ENCODE measurements at places on chromosomes 2 and 18.

DNA sequence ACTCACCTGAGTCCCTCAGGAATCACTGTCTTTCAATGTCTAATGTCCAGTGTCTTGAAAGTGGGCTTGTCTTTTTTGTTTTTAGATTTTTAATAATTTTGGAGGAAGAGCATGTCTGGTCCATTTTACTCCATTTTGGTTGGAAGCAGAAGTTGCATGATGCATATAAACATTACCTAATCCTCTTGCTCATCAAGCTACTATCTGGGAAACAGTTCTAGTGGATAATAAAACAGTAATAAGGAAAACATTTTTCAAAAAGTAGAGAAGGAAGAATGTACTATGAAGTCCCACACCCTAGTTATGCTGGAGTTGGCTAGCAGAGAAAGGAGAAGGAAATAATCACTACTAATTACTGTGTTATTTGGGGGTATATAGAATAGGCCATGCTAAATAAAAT, 263.7 kb downstream of the ETAA1 start:
- no peak for DNase-seq

DNA sequence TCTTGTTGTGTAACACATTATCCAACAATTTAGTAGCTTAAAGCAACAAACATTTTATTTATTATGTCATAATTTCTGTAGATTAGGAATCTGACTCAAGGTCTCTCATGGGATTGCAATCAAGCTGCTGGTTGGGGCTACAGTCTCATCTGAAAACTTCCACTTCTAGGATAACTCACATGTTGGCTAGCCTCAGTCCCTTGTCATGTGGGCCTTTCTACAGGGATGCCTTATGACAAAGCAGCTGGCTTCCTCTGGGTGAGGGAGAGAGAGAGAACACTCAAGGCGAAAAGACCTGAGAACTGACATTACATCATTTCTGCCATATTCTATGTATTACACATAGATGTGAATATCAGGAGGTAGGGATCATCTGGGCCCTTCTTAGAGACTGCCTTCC, 317.9 kb upstream of the VRK2 start:
- DNase-seq = no peak

GRCh38 chr2:26008851-26009566, 24.9 kb upstream of the RAB10 start:
- DNase-seq = no peak

DNA sequence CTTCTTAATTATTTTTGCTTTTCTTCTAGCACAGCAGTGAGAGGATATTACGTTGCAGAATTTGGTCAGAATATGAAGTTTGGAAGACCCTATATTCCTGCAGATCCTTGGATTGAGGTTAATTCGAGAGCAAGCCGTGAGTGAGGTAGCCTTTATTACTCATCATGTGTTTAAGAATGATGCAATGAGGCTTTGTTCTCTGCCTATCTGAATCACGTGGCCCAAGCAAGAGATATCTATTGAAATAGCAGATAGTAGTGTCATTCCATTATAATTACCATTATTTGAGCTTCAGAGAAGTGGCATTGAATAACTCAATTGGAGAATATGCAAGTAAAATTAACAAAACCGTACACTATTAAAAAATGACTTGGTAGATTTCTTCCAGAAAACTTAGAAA, 641.1 kb downstream of the TMEM182 start:
- no peak for DNase-seq

DNA sequence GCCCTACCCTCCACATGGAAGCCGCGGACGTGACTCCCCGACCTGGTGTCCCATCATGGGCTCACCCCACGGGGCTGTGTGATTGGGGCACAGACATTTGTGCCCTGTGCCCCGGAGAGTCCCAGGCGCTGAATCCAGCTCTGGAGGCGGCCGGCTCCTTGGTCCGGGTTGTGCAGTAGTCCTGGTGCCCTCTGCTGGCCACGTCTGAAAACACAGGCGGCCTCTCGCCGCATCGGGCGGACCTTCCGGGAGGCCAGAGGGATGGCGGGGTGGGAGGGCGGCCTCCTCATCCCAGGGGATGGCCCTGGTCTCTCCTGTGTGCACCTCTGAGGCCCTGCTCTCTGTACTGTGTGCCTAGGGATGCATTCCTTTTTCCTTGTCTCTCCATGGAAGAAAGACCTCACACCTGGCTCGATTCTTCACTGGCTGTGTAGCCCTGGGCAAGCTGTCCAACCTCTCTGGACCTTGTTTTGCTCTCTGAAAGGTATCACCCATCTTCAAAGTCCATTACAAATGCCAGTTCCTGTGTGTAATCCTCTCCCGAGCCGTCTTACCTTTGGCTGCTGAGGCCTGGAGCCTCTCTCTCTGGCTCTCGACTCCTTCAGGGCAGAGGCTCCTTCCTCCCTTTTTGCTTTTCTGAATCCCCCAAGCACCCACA, 27.6 kb downstream of the CELF4 start:
- peak; percentile 1 for DNase-seq

GRCh38 chr2:233156001-233156400, 95.5 kb upstream of the ATG16L1 start:
- DNase-seq = no peak

DNA sequence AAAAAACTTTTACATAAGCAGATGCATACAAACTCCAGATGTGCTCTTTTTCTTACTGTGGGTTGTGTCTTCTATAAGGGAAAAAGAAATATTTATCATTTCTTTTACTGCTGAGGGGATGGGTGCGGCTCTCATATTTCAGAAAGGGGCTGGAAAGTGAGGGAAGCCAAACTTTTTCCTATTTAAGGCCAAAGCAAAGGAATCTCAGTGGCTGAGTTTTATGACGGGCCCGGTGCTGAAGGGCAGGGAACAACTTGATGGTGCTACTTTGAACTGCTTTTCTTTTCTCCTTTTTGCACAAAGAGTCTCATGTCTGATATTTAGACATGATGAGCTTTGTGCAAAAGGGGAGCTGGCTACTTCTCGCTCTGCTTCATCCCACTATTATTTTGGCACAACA, at the start of gene COL3A1:
Gene COL3A1, plus strand, starts transcription at position 210 of the 400 bp plus-strand sequence. Its CDS starts 117 bp downstream, at position 327.
- no peak for DNase-seq

DNA sequence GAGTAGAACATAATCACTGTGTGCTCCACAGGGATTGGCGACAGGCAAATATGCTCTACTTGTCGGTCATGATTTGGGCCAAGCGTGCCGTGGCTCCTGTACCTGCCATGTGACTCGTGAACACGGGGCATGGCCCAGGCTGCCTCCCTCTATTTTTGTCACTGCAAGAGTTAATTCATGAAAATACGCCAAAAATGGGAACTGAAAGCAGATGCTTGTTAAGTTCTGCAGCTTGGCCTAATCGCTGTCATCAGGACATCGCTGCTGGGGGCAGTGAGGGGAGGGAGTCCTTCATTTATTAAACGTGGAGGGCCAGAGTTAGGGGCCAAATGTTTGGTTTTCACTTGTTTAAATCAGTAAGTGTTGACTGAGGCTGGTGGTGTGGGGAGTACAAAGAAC, 177.8 kb downstream of the BCL2 start:
- no peak for DNase-seq

- DNase-seq = no peak
These were observed 102.9 kb downstream of the DHRS9 start for GRCh38 chr2:169172151-169172735.

DNA sequence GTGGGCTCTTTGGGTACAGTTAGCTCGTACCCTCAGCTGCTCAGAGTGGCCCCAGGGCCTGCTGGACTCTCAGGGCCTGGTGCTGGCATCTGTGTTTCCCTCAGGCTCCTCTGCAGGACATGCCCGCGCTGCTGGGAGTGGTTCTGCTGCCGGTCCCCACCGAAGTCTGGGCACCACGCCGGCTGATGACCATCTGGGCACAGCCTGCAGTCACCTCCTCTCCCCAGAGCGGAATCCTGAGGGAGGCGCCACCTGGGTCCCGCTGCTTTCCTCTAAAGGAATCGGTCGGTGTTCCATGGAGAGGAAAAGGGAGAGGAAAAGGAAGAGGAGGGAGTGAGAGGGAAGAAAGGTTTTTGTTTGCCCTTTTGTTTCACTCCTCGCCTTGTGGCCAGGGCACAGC, 43.6 kb downstream of the MC2R start:
- no peak for DNase-seq

- DNase-seq = no peak
These were observed 67.0 kb downstream of the LBH start for GRCh38 chr2:30298302-30298701.

GRCh38 chr2:60213865-60214625, 339.4 kb downstream of the BCL11A start:
- no peak for DNase-seq

DNA sequence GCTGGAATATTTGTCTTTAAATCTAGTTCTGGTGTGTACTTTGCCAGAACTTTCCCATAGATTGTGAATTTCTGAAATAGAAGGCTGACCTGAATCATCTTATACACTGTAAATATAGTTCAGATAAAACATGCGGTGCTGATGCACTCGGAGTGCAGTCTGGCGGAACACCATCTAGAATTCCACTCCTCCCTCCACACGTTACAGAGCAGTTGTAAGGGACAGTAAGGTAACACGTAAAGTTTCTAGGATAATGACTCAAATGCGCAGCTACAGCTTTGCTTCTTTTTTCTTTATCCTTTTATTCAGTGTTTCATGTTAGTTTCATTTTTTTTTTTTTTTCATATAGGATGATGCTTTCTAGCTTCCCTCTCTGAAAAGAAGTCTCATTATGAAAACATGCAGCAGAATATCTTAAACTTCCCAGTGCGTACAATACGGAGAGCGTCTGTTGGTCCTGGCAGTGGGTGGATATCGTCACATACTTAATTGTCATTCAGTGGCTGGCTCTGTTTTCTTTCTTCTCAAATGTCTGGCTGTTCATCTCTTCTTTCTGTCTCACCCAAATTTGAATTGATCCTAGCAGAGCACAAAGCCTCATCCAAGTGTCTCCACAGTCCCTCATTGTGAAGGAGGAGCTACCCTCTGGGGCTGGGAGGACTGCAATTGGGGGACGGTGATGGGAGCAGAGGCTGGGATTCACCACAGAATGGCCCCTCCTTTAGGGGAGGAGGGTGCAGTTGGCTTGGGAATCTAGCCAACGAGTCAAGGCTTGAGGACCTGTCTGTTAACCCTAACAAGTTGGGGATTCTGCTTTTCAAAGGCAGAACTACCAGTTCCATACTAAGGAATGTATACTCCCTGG, 138.8 kb downstream of the MYT1L start:
- DNase-seq = no peak

- DNase-seq = no peak
These were observed 776.8 kb upstream of the SOX11 start for GRCh38 chr2:4915357-4915756.

GRCh38 chr2:182259629-182260150, 167.1 kb downstream of the PDE1A start:
- no peak for DNase-seq

GRCh38 chr2:200479692-200480265, 30.1 kb downstream of the KCTD18 start:
- no peak for DNase-seq

DNA sequence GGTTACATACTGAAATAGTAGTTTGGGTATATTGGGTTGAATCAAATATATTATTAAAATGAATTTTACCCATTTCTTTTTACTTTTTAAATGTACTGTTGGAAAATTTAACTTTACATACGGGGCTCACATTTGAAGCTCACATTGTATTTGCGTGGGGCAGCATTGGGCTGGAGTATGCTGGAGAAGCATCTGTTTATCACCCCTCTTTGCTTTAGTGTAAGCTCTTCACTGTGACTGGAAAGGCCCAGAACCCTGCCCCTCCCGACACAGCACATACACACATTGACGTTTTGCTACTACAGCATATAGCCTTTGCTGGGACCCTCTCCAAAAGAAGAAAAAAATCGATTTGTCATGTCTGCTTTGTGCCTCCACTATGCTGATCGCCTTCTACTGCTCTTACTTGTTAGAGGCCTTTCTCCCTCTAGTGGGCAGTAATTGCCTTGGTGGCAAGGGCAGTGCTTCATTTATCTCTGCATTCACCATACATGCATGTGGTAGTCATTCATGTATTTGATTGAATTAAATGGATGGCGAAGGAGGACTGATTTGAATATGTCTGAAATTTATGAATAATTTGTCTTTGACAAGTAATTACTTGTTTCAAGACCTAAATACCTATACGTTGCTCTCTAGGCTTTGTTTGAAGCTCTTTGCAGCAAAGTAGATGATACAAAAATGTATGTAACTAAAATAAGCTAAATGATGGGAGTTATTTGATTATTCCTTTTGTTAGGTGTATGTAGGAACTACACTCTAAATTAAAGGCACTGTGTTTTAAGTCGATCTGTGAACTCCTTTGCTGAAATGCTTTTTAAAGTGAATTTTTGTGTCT, 37.4 kb downstream of the VAPA start:
- DNase-seq = no peak

- DNase-seq = no peak
These were observed 107.7 kb downstream of the BCL11A start for GRCh38 chr2:60445684-60446179.

GRCh38 chr2:240052524-240052923, 797 bp downstream of the OR6B3 start:
- DNase-seq = no peak

GRCh38 chr2:200243441-200243840, 63.1 kb upstream of the SPATS2L start:
- no peak for DNase-seq

GRCh38 chr2:60558536-60558935, 5.1 kb upstream of the BCL11A start:
- DNase-seq = no peak

DNA sequence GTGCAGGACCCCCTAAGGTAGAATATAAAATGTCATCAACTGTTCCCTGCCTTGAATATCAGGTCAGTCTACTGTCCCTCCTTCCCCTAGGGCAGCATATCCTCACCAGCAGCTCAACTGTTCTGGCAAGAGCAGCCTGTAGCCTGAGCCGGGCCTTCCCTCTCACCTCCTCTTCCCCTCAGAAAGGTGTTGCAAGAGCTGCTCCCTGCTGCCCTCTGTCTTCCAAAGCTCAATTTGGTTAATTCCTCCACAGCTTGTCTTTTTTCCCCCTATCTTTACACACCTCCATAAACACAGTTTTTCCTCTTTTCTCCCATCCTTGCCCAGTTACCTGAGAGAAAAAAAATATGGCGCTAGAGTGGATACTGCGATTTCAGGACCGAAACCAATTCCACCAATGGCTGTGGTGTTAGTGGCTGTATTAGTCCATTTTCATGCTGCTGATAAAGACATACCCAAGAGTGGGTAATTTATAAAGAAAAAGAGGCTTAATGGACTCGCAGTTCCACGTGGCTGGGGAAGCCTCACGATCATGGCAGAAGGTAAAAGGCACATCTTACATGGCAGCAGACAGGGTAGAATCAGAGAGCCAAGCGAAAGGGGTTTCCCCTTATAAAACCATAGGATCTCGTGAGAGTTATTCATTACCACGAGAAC, 184.7 kb downstream of the MREG start:
- DNase-seq = no peak

DNA sequence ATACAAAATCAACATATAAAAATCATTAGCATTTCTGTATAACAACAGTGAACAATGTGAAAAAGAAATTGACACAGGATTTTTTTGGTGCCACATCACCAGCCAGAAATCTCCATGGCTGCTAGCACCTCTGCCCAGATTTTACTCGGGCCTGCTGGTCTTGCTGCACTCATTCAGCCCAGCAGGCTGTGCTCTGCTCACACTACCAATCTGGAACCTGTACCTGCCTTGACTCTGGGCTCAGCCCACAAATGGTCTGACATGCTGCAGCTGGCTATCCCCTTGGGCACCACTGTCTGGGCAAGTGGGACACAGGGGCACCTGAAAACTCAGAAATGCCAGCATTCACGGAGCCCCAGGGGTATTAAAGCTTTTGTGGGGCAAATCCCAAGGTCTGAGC, 392.5 kb upstream of the NRXN1 start:
- DNase-seq = no peak

All from stimulated activated CD4-positive, alpha-beta T cell treated with anti-CD3 and anti-CD28 coated beads, Interleukin-1b, Interleukin-23, amount 100 ng/mL, for 24 hours (primary cell).